Progenitor cell of endocrine pancreas (in vitro differentiated cells): ENCODE measurements at places on chromosomes 4 and X. TPM values are rescaled to one million over a fixed set of nuclear protein-coding genes. Genes with fewer than 3 reads are reported as not detected.

Gene ATP7A
- 12.1 and 12.3 TPM in 2 replicates for total RNA-seq

Gene USP26
- total RNA-seq, result not detected in 2 replicates

Gene ITIH6
- total RNA-seq, result not detected in 2 replicates

Gene XAGE2
- total RNA-seq, result not detected in 2 replicates

Gene REST
- 92.0 and 95.7 TPM in 2 replicates for total RNA-seq

Gene ETDA
- not detected in 2 replicates for total RNA-seq

Gene FUNDC1
- 19.7 and 21.1 TPM in 2 replicates for total RNA-seq

Gene PPP1R3F
- 9.4 and 10.2 TPM in 2 replicates for total RNA-seq

Gene PPEF1
- 0.58 and 1.1 TPM in 2 replicates for total RNA-seq

Gene MAGEA1
- not detected in 2 replicates for total RNA-seq

Gene SMARCAD1
- 74.9 and 75.1 TPM in 2 replicates for total RNA-seq

Gene PPARGC1A
- 0.93 and 3.7 TPM in 2 replicates for total RNA-seq

Gene C1GALT1C1
- 21.8 and 22.2 TPM in 2 replicates for total RNA-seq

Gene PFKFB1
- total RNA-seq, result 0.77 and 0.82 TPM in 2 replicates

Gene SPCS3
- total RNA-seq, result 118 and 123 TPM in 2 replicates

Gene RAB41
- not detected in 2 replicates for total RNA-seq

Gene GSPT2
- total RNA-seq, result 20.2 and 21.2 TPM in 2 replicates

Gene VEGFC
- total RNA-seq, result 0.38 and 0.67 TPM in 2 replicates

Gene CDKL2
- 3.0 and 3.6 TPM in 2 replicates for total RNA-seq

Gene USP38
- total RNA-seq, result 20.8 and 23.3 TPM in 2 replicates

Gene LANCL3
- total RNA-seq, result 0.19 and 0.24 TPM in 2 replicates

Gene WDR45
- 44.9 and 55.0 TPM in 2 replicates for total RNA-seq

Gene NRK
- total RNA-seq, result 7.1 and 9.8 TPM in 2 replicates

Gene TMEM31
- total RNA-seq, result 0.55 and 0.89 TPM in 2 replicates

Gene UGT2A1
- total RNA-seq, result not detected in 2 replicates

Gene PAGE5
- total RNA-seq, result not detected in 2 replicates

Gene RASSF6
- 10.1 and 10.6 TPM in 2 replicates for total RNA-seq

Gene PSAPL1
- total RNA-seq, result 0.14 and 0.38 TPM in 2 replicates

Gene S100G
- not detected in 2 replicates for total RNA-seq

Gene HMX1
- total RNA-seq, result 0.65 and 0.87 TPM in 2 replicates

Gene SLC49A3
- 12.9 and 13.1 TPM in 2 replicates for total RNA-seq

Gene KIT
- total RNA-seq, result 20.7 and 20.9 TPM in 2 replicates

Gene TMSB15B
- 20.9 and 22.2 TPM in 2 replicates for total RNA-seq

Gene ZFP92
- total RNA-seq, result 0.38 TPM in 2 replicates

Gene HERC5
- 2.6 and 3.5 TPM in 2 replicates for total RNA-seq

Gene USP17L28
- not detected in 2 replicates for total RNA-seq

Gene SRPK3
- total RNA-seq, result not detected in 2 replicates

Gene CENPVL3
- total RNA-seq, result 4.6 and 5.4 TPM in 2 replicates
